ENCODE measurements at places on chromosomes 2 and 18.

DNA sequence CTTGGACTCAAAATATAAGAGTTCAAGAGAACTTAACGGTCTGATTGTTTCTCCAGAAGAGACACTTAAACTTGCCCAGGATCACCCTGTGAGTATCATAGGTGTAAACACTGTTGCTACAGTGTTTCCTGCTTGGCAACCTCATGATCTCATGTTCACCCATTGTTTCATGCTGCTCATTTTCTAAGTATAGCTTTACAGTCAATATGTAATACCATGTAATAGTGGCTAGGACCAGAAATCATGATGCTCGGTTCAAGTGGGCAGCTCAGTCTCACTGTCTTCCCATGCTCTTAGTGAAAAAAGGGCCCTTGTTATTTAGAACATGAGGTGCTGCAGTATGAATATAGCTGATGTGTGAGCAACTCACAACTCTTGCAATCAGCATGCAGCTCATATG lies 157.5 kb downstream of the CERS6 start:
- DNase-seq = no peak

DNA sequence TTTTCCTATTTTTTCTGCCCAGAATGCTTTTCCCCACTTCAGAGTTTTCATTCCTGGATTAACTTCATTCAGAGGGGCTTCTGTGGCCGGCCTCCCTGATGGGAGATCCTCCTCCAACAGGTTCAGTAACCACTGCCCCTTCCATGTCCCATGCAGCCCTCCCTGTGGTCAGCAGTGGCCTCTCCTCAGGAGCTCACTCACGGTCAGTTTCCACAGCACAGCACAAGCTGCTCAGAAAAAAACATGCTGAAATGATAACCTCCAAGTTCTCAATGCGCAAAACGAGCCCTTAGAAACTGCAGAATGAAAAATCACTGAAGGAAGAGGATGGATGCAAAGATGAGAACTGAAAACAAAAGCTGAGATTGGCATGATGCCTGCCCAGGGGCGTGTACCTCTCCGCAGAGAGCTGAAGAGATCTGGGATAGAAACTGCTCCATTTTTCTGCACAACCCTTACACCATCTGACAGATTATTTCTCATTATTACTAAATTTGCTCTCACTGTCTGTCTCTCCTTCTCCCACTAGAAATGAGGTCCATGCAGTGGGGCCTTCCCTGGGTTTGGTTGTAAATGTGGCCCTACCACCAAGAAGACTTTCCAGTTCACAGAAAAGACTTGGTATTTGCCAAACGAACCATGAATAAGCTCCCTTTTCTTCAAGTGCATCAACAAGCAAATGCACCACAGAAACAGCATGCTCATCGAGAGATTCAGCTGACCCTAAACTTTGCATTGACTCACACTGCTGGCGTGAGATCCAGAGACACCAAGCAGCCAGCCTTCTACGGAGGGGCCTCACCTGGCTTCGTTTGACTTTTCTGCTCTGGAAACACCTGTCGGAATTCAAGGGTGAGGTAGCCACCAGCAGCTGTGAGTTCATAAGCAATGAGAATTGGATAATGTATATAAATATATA lies 51.5 kb downstream of the TMEM18 start:
- DNase-seq = no peak

DNA sequence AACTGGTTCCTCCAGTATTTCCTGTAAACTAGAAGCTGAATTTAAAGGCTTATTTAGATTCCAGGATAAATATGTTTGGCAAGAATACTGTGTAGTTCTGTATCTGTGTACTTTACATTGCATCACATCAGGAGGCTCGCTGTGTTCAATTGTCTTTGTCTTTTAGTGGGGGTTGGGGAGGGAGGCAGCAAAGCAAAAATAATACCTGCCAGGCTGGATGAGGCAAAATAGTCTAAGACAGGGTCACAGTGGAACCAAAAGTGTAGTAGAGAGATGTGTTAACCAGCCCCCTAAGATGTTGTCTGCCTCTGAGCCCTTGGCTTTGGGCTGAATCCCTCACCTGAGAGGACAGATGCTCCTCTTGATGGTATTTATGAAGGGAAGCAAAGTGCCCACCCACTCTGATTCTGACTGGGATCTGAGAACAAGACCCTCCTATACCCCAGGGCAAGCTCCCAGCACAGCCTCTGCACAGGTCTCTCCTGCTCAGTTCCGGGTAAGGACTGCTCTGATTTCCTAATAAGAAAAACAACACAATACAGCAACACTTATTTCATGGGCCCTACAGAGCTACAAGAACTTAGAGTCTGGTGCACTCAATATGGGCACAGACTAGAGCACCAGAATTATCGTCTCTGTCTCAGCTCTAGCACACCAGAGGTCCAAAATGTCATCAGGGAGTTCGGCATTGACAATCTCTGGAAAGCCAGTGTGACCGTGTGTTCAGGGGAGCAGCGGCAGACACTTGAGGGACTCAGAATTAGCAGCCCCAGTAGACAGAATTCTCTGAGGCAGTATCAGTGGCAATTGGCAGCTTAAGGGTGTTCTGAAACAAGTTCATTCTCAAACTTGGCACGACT lies 7.2 kb upstream of the AFTPH start:
- DNase-seq = no peak

DNA sequence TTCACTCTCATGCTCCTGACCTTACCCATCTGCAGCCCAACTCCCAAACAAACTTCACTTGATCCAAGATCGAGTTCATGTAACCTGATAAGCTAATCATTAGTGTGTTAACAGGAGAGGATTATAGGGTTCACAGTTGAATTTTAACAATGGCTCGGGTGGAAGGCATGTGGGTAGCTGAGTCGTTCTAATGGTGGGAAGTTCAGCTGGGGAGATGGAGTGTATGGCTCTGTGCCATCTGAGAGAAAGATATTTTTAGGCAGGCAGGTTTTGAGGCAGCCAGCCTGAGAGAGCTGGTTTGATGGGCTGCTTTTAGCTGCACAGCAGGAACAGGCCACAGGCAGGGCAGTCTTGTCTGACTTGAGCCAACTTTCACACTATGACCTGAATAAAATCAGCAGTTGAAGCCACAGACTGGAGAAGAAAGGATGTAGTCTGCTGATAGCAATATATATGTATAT lies 17.7 kb upstream of the NFE2L2 start:
- no peak for DNase-seq

DNA sequence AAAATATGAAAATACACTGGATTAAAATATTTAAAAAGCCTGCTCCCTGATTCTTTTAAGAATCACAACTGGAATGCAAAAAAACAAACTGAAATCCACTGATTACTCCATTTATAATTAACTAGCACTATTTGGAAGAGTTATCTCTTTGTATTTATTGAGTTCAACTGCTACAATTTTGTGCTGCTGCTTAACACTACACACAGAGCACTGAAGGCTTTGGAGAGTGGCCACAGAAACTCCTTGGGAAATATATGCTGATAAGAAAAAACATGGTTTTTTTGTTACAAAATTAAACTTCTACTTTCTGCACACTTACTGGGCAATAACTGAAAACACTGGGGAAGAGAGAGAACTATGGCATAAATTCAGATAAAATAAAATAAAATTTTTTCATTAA lies 19.8 kb upstream of the BZW1 start:
- no peak for DNase-seq

- no peak for DNase-seq
Measured at GRCh38 chr18:2515908-2516625, 55.2 kb downstream of the METTL4 start.

DNA sequence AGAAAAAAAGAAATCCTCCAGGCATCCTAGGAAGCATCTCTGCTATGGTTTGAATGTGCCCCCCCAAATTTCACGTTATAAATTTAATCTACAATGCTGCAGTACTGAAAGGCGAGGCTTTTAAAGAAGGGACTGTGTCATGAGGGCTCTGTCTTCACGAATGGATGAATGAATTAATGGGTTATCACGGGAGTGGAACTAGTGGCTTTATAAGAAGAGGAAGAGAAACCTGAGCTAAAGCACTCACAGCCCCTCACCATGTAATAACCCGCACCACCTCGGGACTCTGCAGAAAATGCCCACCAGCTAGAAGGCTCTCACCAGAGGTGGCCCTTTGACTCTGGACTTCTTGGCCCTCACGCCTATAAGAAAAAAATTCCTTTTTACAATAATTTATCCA lies 27.6 kb downstream of the RNU4ATAC start:
- no peak for DNase-seq

GRCh38 chr2:127737892-127738291 lies 36.6 kb downstream of the SFT2D3 start:
- no peak for DNase-seq

DNA sequence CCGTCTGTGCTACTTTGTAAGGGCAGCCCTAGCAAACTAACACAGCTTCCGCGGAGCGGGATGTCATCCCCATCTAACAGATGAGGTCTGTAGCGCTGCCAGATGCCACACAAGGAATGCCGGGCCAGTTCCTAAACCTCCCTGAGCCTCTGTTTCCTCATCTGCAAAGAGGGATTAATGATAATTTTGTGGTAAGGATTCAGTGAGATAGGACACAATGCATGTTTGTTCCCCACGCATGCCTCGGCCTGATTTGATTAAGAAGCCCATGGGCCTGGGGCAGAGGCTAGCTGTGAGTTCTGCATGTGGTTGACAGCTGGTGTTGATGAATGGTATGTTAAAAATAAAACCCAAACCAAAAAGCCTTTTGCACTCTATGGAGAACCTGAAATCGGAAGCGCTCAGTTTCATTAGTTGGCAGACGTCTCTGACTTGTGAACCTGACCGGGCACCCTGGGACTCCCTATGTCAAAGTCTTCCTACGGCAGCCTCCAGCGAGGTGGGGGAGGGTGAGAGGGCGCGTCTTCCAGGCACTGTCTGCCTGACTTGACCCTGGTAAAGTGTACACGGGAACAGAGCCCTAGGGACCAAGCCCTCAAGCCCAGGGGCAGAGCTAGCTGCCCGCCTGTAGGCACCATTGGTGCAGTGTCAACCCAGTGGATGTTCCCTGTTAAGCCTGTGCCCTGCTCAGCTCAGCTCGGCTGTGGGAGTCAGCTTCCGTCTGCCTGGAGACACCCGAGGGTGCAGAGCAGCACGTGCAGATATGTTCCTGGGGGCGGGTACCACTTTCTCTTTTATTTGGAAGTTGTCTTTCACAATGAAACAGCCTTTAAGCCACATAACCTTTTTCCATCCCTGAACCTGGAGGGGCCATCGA lies 14.8 kb upstream of the INHBB start:
- DNase-seq = no peak

All from HEK293T (cell line).